NCI-H187 (cell line): ENCODE measurements at places on chromosomes 3 and 15.

GRCh38 chr3:102034639-102035451, 185.5 kb downstream of the NFKBIZ start:
- no peak for DNase-seq

- DNase-seq = no peak
Observed at GRCh38 chr3:52279596-52279995, 1.1 kb upstream of the WDR82 start.

- DNase-seq = no peak
Observed at GRCh38 chr15:62359416-62359815, 194.3 kb upstream of the C2CD4B start.

GRCh38 chr15:40328751-40329150, 5.3 kb downstream of the INAFM2 start:
- DNase-seq = no peak

DNA sequence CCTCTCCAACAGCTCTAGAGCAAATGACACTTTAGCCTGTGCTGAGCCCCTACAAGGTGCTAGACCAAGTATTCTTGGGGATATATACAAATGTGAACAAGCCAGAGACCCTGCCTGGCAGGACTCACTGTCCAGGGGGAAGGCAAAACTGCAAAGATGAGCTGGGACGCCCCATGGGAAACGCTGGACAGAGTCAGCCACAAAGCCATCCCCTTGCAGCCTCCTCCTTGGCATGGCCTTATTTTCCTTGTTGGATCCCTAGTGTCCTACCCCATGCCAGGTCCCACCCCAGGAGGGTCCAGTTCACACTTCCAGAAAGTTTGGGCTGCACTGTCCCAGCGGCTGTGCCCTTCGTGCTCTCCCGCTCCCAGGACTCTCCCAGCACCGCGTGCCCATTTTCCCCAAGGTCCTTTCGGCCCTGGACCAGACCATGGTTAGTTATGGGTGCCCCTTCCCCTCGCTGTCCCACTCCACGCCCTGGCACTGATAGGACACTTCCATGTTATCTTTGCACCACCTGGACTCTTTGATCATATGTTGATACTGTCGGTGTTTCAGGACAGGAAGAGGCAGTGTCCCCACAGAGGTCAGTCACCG, 5.8 kb upstream of the NRROS start:
- DNase-seq = no peak

GRCh38 chr15:74464216-74464615, 3.3 kb upstream of the UBL7 start:
- no peak for DNase-seq

GRCh38 chr3:14211621-14212020, 33.0 kb downstream of the LSM3 start:
- DNase-seq = no peak

- no peak for DNase-seq
Observed at GRCh38 chr3:100972867-100973266, 20.4 kb downstream of the ABI3BP start.

GRCh38 chr15:72740219-72740618, 43.3 kb downstream of the ADPGK start:
- no peak for DNase-seq

DNA sequence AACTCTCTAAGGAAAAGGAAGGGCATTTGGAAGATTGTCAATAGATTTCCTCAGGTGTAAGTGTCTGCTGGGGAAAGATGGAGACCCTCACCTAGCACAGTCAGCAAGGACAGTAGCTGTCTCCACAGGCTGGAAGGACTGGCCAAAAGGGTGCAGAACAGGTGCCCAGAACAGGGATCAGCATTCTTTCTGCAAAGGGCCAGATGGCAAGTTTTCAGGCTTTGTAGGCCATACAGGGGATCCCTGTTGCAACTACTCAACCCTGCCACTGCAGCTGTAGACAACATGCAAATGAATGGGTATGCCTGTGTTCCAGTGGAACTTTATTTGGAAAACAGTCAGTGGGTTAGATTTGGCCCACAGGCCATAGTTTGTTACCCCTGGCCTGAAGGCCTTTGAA, 8.1 kb downstream of the AGBL1 start:
- DNase-seq = no peak

- no peak for DNase-seq
Observed at GRCh38 chr15:92629276-92629974, 26.1 kb downstream of the FAM174B start.

- DNase-seq = no peak
Observed at GRCh38 chr3:144296808-144297207, 325.2 kb downstream of the DIPK2A start.
